ENCODE measurements at places on chromosomes 12 and 14.
A peak's percentile ranks its signal among the peaks of the same experiment; 100 is the strongest.

- no peak for DNase-seq
- H3K36me3 ChIP-seq, result no peaks in the 10 kb centered on the region
- no peak overlapping the region for H3K27ac ChIP-seq
- H3K4me3 ChIP-seq, result no peak overlapping the region
Observed at GRCh38 chr12:59834659-59835474, 239.0 kb downstream of the SLC16A7 start.

- H3K27me3 ChIP-seq, result no peaks in the 10 kb centered on the region
- H3K4me1 ChIP-seq, result no peaks in the 10 kb centered on the region
- DNase-seq, result no peak
- no peak overlapping the region for H3K4me3 ChIP-seq
Observed at GRCh38 chr14:89600950-89601826, 184.2 kb upstream of the FOXN3 start.

GRCh38 chr12:65306366-65307168, 28.1 kb downstream of the MSRB3 start:
- H3K36me3 ChIP-seq, result no peaks in the 10 kb centered on the region
- DNase-seq, result no peak
- H3K4me1 ChIP-seq, result no peaks in the 10 kb centered on the region
- H3K4me3 ChIP-seq, result no peak overlapping the region
- no peak overlapping the region for H3K27ac ChIP-seq

GRCh38 chr12:93911396-93911795, 234.2 kb downstream of the CRADD start:
- no peaks in the 10 kb centered on the region for H3K36me3 ChIP-seq
- H3K4me3 ChIP-seq, result no peak overlapping the region
- no peaks in the 10 kb centered on the region for H3K27me3 ChIP-seq
- no peak overlapping the region for H3K27ac ChIP-seq
- no peak for DNase-seq

DNA sequence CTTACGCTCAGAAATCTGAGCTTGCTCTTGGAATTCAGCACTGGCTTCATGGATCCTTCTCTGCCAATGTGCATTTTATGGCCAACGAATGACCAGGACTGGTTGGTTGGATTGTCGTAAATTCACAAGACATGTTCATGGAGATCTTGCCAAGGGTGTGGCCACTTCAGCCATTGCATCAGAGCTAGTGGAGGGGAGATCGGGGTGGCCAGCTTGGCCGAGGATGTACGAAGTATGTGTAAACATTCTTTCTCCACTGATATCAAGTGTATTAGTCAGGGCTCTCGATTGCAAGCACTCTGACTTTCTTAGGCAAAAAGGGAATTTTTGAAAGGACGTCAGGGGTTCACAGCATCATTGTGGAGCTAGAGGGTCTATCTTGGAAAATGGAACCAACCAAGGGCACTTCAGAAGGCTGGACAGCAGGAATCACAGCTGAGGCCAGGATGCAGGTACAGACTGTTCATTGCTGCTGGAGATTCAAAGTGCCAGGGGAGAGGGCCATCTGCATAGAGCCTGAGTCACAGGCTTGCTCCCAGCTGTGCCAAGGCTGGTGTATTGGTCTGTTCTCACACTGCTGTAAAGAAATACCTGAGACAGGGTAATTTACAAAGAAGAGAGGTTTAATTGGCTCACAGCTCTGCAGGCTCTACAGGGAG, 32.9 kb upstream of the ADGRD1 start:
- H3K27ac ChIP-seq, result peak overlapping the region; percentile 66
- DNase-seq, result no peak
- H3K4me1 ChIP-seq, result no peaks in the 10 kb centered on the region
- no peaks in the 10 kb centered on the region for H3K36me3 ChIP-seq

GRCh38 chr12:47282206-47282605, 202.4 kb upstream of the AMIGO2 start:
- H3K4me1 ChIP-seq, result no peaks in the 10 kb centered on the region
- no peaks in the 10 kb centered on the region for H3K36me3 ChIP-seq
- H3K4me3 ChIP-seq, result no peak overlapping the region
- H3K27ac ChIP-seq, result no peak overlapping the region
- H3K27me3 ChIP-seq, result no peaks in the 10 kb centered on the region

DNA sequence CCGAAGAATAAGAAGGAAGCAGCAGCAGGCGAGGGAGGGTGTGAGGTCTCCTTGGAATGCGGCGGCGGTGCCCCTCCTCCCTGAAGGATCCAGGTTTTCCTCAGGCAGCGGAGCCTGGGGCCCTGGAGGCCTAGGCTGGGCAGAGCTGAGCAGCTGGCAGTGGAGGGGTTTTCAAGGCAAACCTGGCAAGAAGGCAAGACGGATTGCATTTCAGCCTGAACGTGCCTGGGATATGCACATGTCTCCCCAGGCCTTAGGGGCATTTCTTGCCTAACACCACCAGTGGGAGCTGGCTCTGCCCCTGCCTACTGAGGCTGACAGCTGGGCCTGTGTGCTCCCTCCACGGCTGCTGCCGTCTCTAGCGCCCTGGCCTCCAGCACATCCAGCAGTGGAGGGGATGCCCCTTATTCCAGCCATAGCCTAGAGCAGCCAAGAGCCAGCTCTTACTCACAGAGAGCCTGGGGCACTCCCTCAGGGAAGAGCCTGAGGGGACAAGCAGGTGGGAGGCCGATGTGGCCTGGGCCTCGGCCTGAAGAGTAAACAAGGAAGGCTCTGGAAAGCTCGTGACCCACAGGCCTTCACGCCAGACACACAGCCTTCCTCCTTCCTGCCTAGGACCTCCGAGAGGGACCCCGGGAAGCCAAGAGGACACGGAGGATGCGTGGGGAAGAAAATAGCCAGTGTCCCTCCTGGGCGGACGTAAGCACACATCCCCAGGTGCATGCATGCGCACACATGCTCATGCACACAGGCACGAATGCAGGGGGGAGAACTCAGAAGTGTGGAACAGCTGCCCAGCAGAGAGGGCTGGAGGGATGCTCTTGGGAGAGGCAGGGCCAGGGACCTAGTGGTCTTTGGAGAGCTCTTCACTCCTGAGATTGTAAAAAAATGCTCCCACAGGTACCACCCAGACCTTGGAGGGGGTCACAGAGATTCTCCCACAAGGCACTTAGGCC, 23.0 kb upstream of the EIF2B2 start:
- DNase-seq, result no peak
- no peak overlapping the region for H3K4me3 ChIP-seq
- H3K36me3 ChIP-seq, result no peaks in the 10 kb centered on the region
- H3K4me1 ChIP-seq, result peaks cover 10% of the 10 kb centered on the region

- peak overlapping the region; percentile 89 for H3K27ac ChIP-seq
- no peaks in the 10 kb centered on the region for H3K27me3 ChIP-seq
- no peaks in the 10 kb centered on the region for H3K36me3 ChIP-seq
- H3K4me1 ChIP-seq, result peaks cover 2% of the 10 kb centered on the region
- DNase-seq, result no peak
Observed at GRCh38 chr12:124713041-124713435, 145.6 kb upstream of the NCOR2 start.

- no peaks in the 10 kb centered on the region for H3K36me3 ChIP-seq
- H3K27me3 ChIP-seq, result no peaks in the 10 kb centered on the region
- H3K27ac ChIP-seq, result peak overlapping the region; percentile 74
Observed at GRCh38 chr14:23175823-23176222, 7.6 kb downstream of the SLC7A8 start.

GRCh38 chr14:102854091-102854703, 68.3 kb upstream of the AMN start:
- no peak overlapping the region for H3K4me3 ChIP-seq
- no peaks in the 10 kb centered on the region for H3K4me1 ChIP-seq
- no peaks in the 10 kb centered on the region for H3K36me3 ChIP-seq
- H3K27ac ChIP-seq, result no peak overlapping the region
- no peak for DNase-seq

GRCh38 chr14:77259025-77259715, 11.8 kb downstream of the NGB start:
- no peak overlapping the region for H3K4me3 ChIP-seq
- no peak for DNase-seq
- no peak overlapping the region for H3K27ac ChIP-seq
- no peaks in the 10 kb centered on the region for H3K4me1 ChIP-seq

GRCh38 chr14:90758959-90759358, 57.3 kb downstream of the TTC7B start:
- no peaks in the 10 kb centered on the region for H3K27me3 ChIP-seq
- H3K36me3 ChIP-seq, result no peaks in the 10 kb centered on the region
- DNase-seq, result peak; percentile 28
- H3K4me3 ChIP-seq, result peak overlapping the region; percentile 48
- H3K27ac ChIP-seq, result peak overlapping the region; percentile 93
- no peaks in the 10 kb centered on the region for H3K4me1 ChIP-seq

GRCh38 chr14:49915085-49915484, 22.2 kb downstream of the ARF6 start:
- H3K27ac ChIP-seq, result no peak overlapping the region
- H3K27me3 ChIP-seq, result no peaks in the 10 kb centered on the region
- DNase-seq, result no peak
- H3K36me3 ChIP-seq, result no peaks in the 10 kb centered on the region
- no peak overlapping the region for H3K4me3 ChIP-seq
- H3K4me1 ChIP-seq, result no peaks in the 10 kb centered on the region

GRCh38 chr12:5694759-5695409, 250.2 kb downstream of the ANO2 start:
- H3K36me3 ChIP-seq, result no peaks in the 10 kb centered on the region
- H3K4me3 ChIP-seq, result no peak overlapping the region
- H3K27me3 ChIP-seq, result no peaks in the 10 kb centered on the region
- no peak overlapping the region for H3K27ac ChIP-seq
- no peak for DNase-seq
- no peaks in the 10 kb centered on the region for H3K4me1 ChIP-seq

- no peaks in the 10 kb centered on the region for H3K36me3 ChIP-seq
- H3K27me3 ChIP-seq, result no peaks in the 10 kb centered on the region
- no peak overlapping the region for H3K27ac ChIP-seq
- DNase-seq, result no peak
Observed at GRCh38 chr12:12095021-12095420, 24.3 kb downstream of the BCL2L14 start.

- H3K4me1 ChIP-seq, result no peaks in the 10 kb centered on the region
- DNase-seq, result no peak
- H3K4me3 ChIP-seq, result no peak overlapping the region
- H3K36me3 ChIP-seq, result no peaks in the 10 kb centered on the region
- H3K27ac ChIP-seq, result no peak overlapping the region
- peaks cover 30% of the 10 kb centered on the region for H3K27me3 ChIP-seq
Observed at GRCh38 chr12:1837541-1838204, 17.3 kb downstream of the LRTM2 start.

DNA sequence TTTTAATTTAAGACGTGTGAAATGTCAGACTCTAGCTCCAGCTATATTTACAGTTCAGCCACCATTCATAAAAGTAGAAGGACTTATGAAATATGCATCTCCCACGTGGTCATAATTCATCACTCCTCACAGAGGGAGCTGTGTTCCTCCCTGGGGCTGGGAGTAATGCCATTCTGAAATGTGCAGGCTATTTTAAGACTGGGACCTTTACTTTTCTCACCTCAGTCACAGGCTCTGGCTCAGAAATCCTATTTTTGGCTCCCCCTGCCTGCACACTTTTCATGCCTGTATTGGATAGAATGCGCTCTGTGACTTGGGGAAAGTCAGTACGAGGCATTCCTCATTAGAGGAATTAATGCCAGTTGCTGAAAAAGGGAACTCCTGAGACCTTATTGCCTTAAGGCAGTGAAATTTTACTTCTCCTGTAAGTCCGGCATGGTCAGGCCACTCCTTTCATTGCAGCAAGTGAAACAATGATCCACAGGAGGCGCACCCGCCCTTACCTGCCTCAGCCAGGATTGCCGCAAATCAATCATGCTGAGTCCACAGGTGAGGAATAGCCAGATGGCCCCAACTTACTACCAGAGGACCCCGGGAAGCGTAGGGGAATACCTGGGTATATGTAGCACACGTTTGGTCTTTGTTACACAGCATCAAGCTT, 1133.2 kb upstream of the TMEM132C start:
- no peaks in the 10 kb centered on the region for H3K27me3 ChIP-seq
- DNase-seq, result no peak
- no peak overlapping the region for H3K4me3 ChIP-seq
- H3K27ac ChIP-seq, result no peak overlapping the region
- no peaks in the 10 kb centered on the region for H3K4me1 ChIP-seq

- no peaks in the 10 kb centered on the region for H3K36me3 ChIP-seq
- no peak overlapping the region for H3K27ac ChIP-seq
- no peaks in the 10 kb centered on the region for H3K27me3 ChIP-seq
- H3K4me1 ChIP-seq, result no peaks in the 10 kb centered on the region
- DNase-seq, result no peak
Observed at GRCh38 chr12:43338848-43339526, 213.0 kb downstream of the ADAMTS20 start.

GRCh38 chr12:70982991-70983390, 62.5 kb upstream of the PTPRR start:
- no peaks in the 10 kb centered on the region for H3K36me3 ChIP-seq
- H3K27me3 ChIP-seq, result no peaks in the 10 kb centered on the region
- no peak overlapping the region for H3K4me3 ChIP-seq
- no peak for DNase-seq

- no peaks in the 10 kb centered on the region for H3K4me1 ChIP-seq
- no peaks in the 10 kb centered on the region for H3K36me3 ChIP-seq
- no peak for DNase-seq
- H3K4me3 ChIP-seq, result no peak overlapping the region
- no peaks in the 10 kb centered on the region for H3K27me3 ChIP-seq
- H3K27ac ChIP-seq, result no peak overlapping the region
Observed at GRCh38 chr12:71865166-71865713, 25.7 kb downstream of the TBC1D15 start.

DNA sequence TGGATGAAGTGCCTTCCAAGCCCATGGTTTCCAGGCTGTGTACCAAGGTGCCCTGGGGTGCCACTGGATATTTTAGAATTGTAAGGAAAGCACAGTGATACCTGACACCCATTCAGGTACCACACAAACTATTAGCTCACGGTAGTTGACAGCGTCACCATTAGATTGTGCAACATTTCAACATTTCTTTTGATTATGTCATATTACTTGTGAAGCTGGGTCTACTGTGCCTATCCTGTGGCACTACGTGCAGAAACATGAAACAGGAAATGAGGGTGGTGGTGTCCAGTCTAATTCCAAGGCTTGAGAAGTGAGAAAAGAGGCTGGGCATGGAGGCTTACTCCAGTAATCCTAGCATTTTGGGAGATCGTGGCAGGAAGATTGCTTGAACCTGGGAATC, 75.5 kb upstream of the CPM start:
- no peak for DNase-seq
- H3K27ac ChIP-seq, result no peak overlapping the region
- no peaks in the 10 kb centered on the region for H3K4me1 ChIP-seq
- H3K4me3 ChIP-seq, result no peak overlapping the region
- H3K36me3 ChIP-seq, result no peaks in the 10 kb centered on the region
